ENCODE measurements at places on chromosomes 7 and 10.

DNA sequence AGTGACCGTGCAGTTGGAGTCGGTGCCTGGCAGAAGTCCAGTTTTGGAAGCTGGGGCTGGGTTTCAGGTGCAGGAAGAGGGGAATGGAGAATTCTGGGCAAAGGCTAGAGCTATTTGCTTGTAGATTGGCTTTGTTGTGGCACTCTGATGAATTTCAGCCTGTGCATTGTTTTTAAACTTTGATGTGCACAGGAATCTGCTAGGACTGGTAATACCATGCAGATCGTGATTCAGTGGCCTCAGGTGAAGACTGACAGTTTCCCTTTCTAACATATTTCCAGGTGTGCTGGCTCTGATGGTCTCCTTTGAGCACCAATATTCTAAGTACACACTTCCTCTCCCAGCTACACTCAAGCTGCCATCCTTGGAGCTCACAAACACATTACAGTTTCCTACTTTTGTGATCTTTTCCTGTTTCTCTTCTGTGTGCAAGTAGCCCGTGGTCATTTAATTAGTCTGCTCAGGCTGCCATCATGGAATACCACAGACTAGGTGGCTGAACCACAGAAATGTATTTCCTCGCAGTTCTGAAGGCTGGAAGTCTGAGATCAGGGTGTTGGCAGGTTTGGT is 55.6 kb downstream of the NOC3L start:
- DNase-seq, result no peak

- no peak for DNase-seq
Observed at GRCh38 chr7:86949052-86949778, 110.2 kb downstream of the ELAPOR2 start.

DNA sequence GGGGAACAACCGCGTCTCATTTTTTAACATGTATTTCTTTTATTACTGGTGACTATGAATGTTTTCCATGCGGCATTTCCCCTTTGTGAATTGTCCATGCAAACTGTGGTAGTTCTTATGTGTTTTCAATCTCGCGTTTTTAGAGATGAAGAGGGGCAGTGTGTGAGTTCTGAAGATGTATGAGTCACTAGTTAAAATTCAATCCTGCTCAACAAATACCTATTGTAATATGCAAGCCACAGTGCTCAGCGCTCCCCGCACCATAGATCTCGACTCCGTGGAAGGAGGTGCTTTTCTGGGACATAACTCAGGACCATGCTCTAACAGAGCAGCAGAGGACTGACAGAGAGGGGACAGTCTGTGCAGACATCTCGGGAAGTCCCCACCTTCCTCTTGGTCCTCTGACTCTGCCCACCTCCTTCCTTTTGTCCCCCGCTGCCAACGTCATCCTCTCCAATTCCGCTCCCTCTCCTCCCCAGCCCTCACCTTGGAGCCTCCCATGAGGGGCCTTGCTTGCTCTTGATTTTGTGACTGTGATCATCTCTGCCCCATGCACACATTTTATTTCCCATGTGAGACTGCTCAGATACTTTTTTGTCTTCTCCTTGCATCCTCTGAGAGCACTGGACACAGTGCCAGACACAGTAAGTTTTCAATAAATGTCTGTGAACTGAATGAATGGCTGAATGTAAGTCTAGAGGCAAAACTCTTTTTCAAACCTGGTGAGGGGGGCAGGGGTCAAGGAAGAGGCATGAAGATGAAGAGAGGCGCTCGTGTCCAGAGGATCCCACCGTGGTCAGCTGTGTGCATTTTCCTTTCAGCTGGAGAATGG is 42.7 kb upstream of the PLEKHA1 start:
- no peak for DNase-seq

DNA sequence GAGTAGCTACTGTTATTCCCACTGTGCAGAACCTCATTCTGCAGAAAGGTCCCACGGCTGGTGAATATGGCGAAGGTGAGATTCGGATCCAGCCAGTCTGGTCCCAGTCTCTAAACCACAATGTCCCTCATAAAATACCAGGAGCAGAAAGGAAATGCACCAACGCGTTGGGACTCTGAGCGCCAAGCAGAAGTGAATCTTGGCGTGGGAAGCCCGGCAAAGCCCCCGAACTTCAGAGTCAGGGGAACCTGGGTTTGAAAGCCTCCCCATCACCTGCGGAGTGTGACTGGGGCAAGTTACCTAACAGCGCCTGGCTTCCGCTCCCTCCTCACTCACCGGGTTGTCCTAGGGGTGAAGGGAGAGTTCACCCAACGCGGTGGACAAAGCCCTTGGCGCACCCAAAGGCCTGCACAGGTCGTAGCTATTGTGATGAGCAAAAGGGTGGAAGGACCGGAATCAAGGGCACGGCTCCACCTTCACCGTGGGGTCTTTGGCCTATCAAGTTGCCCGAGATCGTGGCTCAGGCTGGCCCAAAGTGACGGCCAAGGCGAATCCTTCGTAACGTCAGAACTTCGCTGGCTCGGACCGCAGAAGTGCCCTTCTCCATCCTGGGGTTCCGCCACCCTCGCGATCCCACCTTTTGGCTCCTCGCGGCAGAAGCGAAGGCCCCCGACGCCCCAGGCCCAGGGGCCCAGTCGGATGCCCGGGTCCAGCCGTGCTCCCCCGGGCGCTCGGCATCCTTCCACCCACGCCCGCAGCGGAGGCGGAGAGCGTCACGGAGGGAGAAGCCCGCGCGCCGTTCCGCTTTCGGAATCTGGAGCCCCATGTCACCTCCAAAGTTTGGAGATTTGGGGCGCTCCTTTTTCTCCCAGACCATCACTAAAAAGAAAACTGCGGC is 811 bp downstream of the RGS10 start:
- peak; percentile 63 for DNase-seq

- no peak for DNase-seq
Observed at GRCh38 chr10:79552143-79552542, 8.1 kb downstream of the SFTPA2 start.

All from stimulated activated CD4-positive, alpha-beta T cell treated with anti-CD3 and anti-CD28 coated beads, Interleukin-1b, Interleukin-23, amount 100 ng/mL, for 1 hour (primary cell).